Epithelial cell of proximal tubule (primary cell): ENCODE measurements at places on chromosomes 11 and 22. TPM values are rescaled to one million over a fixed set of nuclear protein-coding genes. Genes with fewer than 3 reads are reported as not detected.

DNA sequence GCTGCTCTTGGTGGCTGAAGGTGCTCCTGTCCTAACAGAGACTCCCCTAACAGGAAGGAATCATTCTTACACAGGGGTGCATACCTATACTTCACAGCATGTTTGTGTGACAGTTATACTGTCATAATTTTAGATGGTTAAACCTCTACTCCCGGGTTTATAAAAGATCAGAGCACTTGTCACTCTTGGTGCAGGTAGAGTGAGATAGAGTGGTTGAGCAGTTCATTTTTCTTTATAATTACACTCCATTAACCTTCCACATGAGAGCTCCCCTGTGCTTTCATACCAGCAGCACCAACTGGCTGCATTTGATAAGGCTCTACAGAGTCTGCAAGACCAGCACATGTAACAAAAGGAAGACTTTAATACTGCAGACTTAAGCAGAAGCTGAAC is 72.9 kb downstream of the LARGE2 start:
- DNase-seq, result no peak

DNA sequence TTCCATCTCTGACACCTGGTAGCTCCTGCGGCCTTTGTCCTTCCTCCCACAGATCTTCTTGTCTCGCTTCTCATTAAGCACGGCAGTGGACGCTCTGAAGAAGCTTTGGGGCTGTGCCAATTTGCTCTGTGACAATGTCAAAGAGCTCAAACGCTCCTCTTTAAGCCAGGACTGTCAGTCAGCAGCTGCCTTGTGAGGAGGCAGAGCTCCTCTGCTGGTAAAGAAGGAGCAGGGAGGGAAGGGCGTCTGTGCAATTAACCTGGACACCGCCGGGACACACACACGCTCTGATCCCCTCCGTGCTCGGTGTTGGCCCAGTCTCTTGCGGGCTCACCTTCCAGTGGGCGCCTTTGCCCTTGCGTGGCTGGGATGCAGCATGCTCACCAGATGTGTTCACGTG is 373.9 kb downstream of the BRD1 start:
- DNase-seq, result no peak

DNA sequence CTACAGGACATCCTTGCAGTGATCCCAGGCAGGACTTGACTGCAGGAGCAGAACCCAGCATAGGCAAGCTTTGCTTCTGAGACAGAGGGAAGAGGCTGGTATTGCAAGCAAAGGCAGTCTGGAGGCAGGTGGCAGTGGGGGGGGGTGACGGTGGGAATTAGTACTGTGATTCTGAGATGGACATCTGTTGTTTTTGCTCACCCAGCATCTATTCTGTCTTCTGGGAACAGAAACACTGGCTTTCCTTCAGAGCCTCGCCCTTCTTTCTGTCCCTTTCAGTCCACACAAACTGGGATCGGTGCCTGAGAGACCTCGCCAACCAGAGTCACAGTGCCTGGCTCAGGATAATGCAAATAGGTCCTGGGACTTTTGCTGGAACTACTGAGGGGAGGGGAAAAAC is 31.2 kb upstream of the RASL10A start:
- no peak for DNase-seq

- no peak for DNase-seq
Measured at GRCh38 chr11:50412832-50413231, 380.2 kb downstream of the OR4C45 start.

- DNase-seq, result no peak
Measured at GRCh38 chr11:48025984-48026340, 45.6 kb downstream of the PTPRJ start.

GRCh38 chr11:89381094-89381493 is 110.1 kb downstream of the NOX4 start:
- DNase-seq, result peak; percentile 89

DNA sequence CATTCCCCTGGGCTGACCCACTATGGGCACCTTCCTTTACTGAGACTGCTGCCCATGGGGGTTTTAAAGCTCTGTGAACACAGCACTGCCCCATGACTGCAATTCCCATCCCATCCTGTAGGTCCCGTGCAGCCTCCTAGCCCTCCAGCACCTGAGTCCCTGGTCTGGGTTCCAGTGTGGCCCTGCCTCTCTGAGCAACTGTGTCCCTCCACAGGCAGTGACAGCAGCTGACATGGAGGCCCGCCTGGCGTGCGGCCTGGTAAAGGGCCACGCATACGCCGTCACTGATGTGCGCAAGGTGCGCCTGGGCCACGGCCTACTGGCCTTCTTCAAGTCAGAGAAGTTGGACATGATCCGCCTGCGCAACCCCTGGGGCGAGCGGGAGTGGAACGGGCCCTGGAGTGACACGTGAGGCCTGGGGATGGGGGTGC is 12.6 kb downstream of the OMP start:
- DNase-seq, result no peak

- no peak for DNase-seq
Measured at GRCh38 chr11:8251616-8252295, 11.9 kb downstream of the LMO1 start.

DNA sequence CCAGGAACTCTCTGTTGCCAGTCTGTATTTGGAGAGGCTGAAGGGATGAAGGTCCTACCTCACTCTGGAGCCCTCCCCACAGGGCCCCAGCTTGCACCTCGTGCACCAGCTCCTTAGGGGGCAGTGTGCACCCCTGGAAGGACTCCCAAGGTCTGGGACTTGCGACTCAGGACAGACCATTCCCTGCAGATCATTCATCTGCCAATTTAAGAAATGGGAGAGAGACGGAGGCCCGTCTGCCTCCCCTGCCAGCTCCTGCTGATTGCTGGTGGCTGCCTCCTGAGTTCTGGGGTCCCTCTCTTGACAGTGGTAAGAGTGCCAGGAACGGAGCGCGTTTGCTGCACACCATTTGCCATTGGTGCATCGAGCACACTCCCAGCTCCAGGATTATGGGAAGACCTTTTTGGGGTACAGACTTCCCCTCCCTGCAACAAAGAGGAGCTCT is 27.4 kb upstream of the MALAT1 start:
- no peak for DNase-seq

DNA sequence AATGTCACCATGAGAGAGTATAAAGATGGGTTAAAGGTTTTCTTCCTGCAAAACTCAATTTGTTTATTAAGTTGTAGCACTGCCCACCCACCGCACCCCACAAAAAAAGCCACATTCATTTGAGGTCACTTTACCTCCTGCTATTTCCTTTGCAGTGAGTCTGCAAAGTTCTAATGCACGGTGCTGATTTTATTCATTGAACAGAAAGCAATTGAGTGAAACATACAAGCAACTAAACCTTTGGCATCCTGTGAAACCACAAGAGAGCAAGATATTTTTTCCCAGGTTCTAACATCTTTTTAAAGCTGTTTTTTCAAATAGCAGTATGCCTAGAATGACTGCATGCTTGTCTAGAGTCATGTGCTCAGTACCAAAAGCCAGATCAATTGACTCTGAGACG is 39.0 kb downstream of the RRAS2 start:
- no peak for DNase-seq

Gene ACRV1
- total RNA-seq, result not detected in 2 replicates

Gene ZNF280B
- 2.4 and 3.3 TPM in 2 replicates for total RNA-seq

Gene BTBD18
- not detected in 2 replicates for total RNA-seq

Gene TMEM86A
- 0.92 and 2.0 TPM in 2 replicates for total RNA-seq

Gene MIAT
- 0.12 and 0.14 TPM in 2 replicates for total RNA-seq

Gene SYT8
- 0.81 TPM in 1 of 2 replicates, not detected in the other for total RNA-seq

Gene P2RY6
- 3.7 and 4.0 TPM in 2 replicates for total RNA-seq

Gene ACAD8
- total RNA-seq, result 15.6 and 18.1 TPM in 2 replicates
